COLO829 (cell line): ENCODE measurements at places on chromosomes 2 and 18.

GRCh38 chr2:99918389-99918788 is 224.0 kb downstream of the AFF3 start:
- no peak for DNase-seq

DNA sequence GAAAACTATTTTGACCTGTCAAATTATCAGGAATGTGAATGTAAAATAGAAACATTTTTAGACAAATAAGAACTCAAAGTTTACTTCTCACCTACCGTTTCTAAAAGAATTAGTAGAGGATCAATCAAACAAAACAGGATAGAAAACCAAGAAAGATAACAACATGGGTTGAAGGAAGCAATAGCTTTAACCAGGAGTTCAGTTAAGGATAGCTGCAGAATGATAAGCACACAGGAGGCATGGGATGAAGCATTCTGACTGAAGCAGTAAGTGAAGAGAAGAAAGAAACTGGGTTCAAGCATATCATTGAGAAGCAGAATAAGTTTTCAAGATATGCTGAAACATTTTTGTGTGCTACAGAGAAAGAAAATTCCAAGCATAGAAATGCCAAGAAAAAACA is 52.3 kb downstream of the TWSG1 start:
- no peak for DNase-seq

DNA sequence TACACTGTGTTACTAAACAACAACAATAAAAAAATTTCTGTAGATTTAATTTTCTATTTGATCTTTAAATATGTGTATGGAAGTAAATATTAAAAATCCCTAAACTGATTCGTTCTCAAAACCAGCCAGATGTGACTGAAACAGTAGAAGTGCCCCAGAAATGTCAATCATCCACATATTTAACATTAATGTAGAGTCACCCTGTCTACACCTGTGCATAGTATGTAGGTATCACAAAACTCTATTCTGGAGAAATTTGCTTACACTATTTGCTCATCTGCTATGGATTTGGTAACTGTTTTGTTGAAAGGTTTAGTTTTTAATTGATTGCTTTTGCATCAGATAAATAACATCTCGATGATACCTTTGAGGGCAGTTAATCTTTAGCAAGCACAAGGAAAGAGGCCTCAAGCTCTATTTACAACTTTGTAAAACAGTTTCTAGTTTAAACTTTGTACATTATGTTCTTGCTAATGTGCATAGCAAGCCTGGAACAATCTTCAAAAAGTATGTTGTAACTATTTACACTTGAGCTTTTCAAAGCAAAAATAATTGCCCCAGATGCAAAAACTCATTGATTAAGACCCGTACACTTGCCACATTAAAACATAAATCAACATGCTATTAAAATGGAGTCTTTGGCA is 76.8 kb downstream of the PPP1R1C start:
- DNase-seq = no peak

GRCh38 chr2:179235463-179236108 is 29.0 kb downstream of the SESTD1 start:
- DNase-seq = no peak

- no peak for DNase-seq
Observed at GRCh38 chr2:172448544-172449267, 21.3 kb downstream of the ITGA6 start.

- no peak for DNase-seq
Observed at GRCh38 chr2:122255924-122256323, 500.5 kb downstream of the TSN start.

- no peak for DNase-seq
Observed at GRCh38 chr2:215940645-215941184, 72.6 kb downstream of the MREG start.

- DNase-seq = no peak
Observed at GRCh38 chr2:195450552-195451113, 206.4 kb upstream of the SLC39A10 start.

- DNase-seq = peak; percentile 92
Observed at GRCh38 chr2:37189452-37190153, 1.1 kb upstream of the SULT6B1 start.

- DNase-seq = no peak
Observed at GRCh38 chr2:163375070-163375469, 360.7 kb downstream of the FIGN start.

DNA sequence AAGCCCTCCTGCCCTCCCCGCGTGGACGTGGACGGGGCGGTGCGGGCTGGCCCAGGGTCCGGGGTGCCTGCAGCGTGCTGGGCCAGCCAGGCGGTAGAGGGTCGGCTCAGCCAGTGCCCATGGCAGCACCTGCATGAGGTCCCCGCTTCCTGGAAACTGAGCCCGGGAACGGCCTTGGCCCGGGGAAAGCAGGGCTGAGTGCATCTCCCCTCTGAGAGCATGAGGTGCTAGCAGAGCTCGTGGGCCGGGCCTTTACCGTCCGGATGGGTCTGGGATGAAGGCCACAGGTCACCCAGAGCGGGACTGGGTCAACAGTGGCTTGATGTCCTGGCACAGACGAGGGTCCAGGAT is 39.8 kb downstream of the TSHZ1 start:
- DNase-seq = no peak

GRCh38 chr2:47452761-47453160 is 49.8 kb downstream of the MSH2 start:
- no peak for DNase-seq

GRCh38 chr2:38415728-38416291 is 38.7 kb upstream of the ATL2 start:
- DNase-seq = no peak

- DNase-seq = no peak
Observed at GRCh38 chr2:113709022-113709421, 47.4 kb downstream of the SLC35F5 start.

DNA sequence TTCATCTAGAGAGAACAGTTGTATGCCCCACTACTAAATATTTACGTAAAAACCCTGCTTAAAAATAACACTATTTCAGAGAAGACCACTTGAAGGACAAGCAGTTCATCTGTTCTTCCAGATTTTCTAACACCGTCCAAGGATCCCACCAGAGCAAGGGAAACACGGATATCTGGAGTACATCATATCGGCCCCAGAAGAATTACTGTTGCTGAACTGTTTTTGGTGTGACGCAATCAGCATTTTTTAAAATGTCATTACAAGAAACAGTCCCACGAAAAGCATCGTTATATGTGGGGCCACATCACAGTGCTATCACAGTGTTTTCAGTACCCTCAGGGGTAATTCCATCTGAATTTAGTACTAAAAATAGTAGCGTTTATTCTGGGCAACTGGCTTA is 134.5 kb upstream of the PKDCC start:
- DNase-seq = no peak
